DMS53 (cell line): ENCODE measurements at places on chromosomes 1 and 21.

DNA sequence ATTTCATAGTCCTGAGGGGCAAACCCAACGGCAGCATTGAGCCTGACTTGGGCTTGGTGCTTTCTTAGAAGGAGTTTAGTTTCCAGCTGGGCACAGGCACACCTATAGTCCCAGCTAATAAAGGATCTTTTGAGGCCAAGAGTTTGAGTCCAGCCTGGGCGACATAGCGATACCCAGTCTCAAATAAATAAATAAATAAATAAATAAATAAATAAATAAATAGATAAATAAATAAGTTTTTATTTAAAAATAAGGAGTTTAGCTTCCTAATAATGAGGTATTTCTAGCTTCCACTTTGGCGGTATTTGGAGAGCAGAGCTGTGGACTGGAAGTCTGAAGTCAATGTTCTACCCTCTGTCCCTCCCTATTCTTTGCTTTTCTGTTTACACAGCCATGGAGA is 186.6 kb downstream of the URB2 start:
- DNase-seq: no peak

- no peak for DNase-seq
Observed at GRCh38 chr1:108823632-108824031, 33.3 kb downstream of the AKNAD1 start.

DNA sequence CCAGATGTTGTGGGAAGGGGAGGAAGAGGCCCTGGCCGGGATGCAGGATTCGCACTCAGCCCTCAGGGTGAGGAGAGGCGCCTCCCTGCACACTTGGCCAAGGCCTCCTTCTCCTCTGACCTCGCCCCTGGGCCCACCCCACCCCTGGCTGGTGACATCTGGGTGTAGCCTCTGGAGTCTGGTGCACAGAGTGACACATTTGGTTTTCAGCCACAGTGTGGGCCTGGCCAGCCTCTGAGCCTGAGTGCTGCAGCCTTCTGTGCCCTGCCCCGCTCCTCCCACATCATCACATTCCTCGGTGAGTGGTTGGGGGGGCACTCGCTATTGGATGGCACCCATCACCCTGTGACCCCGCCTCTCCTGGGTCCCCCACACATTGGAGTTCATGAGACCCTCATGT is 45.8 kb downstream of the PRDM16 start:
- DNase-seq: no peak

- no peak for DNase-seq
Observed at GRCh38 chr1:2242814-2243725, 15.0 kb downstream of the SKI start.
